ENCODE measurements at places on chromosomes 11 and 22.
A peak's percentile ranks its signal among the peaks of the same experiment; 100 is the strongest.

- DNase-seq, result no peak
Measured at GRCh38 chr11:39725081-39725480, 1734.4 kb downstream of the LRRC4C start.

DNA sequence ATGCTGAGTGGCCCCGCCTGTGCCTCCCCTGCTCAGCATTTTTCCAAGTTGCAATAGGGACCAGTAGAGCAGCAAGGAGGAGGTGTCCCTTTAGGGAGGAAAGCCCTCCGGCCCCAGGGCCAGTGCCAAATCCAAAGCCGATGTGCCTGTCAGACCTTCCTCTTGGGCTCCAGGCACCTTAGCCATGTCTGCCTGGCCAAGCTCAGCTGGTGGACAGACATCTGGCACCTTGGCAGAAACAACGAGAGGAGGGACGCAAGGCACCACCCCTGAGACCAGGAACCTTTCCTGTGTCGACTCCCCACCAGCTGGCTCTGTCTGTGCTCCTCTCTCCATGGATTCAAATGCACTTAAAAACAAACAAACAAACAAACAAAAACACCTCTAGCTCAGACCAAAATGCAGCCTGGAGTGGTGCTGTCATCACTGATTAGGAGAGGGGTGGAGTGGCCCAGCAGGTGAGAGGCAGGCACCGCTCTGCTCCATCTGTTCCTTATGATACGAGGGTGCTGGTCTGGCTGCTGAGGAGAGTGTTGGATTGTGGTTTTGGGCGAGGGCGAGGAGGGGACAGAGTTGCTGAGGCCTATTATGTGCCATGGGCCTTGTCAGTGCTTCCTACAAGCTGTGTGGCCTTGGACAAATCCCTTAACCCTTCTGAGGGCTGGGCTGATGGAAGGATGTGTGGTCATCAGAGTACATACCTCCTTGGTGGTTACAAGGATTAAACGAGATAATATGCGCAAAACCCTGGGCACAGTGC, 46.2 kb downstream of the TP53I11 start:
- DNase-seq, result no peak

DNA sequence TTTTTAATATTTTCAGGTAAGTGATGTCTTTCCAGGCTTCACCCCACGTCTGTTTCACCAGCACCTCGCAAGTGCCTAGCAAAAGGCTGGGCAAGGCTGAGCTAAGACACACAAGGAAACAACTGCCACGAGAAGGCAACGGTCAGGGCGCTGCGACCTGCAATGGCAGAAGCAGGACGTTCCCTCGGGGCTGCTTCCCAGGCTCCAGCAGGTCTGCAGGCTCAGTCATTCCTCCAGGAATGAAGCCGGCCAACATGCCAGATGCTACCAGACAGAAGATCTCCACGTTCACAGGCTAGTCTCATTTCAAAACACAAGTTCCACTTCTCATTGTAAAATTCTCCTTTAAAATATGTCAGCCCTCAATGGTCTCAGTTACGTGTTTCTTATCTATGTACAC, 45.5 kb downstream of the CELSR1 start:
- peak; percentile 59 for DNase-seq

- no peak for DNase-seq
Measured at GRCh38 chr22:39940757-39941305, 19.4 kb upstream of the TMA7B start.

GRCh38 chr22:42799461-42800405, 57.3 kb downstream of the ARFGAP3 start:
- peak; percentile 19 for DNase-seq

DNA sequence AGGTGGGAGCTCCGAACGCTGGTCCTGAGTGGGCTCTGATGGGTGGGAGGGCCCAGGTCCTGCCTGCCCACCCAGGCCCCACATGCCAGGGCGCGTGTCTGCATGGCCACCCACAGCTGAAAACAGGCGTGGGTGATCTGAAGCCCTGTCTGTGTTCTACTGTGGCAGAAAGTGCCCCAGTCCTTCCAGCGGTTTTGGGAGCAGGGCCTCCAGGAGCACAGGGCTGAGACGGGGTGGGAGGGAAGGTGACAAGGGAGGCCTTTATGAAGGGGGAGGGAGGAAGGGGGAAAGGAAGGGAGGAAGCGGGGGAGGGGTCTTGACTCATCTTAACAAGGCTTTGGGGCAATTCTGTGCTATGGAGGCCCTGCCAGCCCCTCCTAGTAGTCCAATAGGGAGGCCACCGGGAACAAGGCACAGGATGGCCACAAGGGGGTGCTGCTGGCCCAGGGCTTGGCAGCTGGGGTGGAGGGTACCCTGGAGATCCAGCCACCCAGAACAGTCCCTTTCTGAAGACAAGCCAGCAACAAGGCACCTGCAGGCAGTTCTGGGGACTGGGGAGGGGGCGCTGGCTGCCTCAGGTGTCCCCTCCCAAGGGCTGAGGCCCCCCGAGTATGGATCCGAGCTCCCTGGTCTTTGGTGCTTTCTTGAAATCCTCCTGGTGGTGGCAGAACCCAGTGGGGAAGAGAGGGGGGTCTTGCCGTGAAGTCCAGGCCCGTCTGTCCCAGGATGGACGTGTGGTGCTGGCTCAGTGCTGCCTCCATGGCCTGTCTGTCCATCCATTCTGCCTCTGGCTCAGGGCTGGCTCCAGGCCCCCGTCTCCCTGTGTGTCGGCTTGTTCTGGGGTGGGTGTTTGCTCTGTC, 6.3 kb upstream of the FADS3 start:
- peak; percentile 56 for DNase-seq

DNA sequence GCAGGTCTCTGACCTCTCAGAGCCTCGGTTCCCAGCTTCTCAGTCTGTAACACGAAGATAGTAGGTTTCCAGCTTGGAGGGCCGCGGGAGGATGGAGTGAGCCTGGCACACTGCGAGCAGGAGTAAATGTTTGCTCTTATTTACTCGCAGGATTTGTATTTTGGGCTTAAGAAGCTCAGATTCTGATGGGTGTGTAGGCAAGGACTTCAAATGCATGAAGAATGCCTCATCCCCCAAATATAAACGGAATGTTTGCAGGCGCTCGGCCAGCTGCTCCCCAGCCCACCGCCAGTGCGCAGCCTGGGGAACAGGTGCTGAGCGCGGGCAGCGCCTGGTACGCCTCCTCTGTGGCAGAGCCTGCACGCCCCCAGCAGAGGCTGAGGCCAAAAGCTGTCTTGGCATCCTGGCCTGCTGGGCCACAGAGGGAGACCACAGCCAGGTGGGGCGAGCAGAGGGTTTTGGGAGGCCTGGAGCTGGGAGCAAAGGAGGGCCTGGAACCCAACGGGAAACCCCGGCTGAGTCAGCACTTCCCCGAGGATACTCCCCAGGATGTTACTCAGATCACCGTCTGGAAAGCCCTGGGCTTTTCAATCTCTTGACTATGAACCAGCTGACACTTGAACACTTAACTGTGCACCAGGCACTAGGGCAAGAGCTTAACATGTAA, 9.4 kb downstream of the EHD1 start:
- no peak for DNase-seq

DNA sequence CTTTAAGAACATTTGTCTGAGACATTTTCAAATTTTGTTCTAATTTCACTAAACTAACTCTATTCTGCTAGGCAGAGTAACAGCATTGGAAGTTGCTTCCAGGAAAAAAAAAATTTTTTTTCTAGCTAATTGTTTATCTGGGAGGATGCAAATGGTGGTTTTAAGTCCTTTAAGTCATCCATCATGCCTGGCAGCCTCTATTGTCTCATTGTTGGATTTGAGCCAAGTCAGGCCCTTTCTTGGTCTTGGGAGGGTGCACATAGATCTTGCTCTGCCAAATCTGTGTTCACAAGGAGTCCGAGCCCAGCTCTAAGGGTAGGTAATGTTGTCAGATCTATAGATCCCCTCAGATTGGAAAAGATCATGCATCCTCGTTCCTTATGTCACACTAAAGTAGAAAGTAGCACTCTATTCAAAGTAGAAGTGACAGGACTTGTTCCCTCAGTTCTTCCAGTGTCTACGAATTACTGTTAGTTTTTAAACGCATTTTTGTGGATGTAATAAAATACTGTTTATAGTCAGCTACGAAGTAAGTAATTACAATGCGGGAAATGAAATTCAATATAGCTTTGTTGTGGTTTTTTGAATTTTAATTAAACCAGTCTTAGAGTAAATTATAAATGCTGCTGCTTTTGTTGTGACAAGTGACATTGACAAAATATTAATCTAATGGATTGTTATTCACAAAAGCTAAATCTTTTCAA, 166.0 kb upstream of the RASSF10 start:
- DNase-seq, result no peak

GRCh38 chr11:2393941-2394817, 6.4 kb upstream of the TSSC4 start:
- no peak for DNase-seq

DNA sequence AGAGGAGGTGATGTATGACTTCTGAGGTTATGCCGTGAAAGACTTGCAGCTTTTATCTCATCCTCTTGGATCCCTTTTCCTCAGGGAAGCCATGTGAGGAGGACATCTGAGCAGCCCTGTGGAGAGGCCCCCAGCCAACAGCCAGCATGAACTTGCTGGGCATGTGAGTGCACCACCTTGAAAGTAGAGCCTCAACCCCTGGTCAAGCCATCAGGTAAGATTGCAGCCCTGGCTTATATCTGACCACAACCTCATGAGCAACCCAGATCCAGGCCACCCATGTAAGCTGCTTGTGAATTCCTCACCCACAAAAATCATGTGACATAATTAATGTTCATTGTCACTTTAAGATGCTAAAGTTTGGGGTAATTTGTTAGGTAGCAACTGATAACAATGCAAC, 121.0 kb downstream of the MIAT start:
- no peak for DNase-seq

- no peak for DNase-seq
Measured at GRCh38 chr11:118411530-118411929, 10.1 kb downstream of the ATP5MG start.

DNA sequence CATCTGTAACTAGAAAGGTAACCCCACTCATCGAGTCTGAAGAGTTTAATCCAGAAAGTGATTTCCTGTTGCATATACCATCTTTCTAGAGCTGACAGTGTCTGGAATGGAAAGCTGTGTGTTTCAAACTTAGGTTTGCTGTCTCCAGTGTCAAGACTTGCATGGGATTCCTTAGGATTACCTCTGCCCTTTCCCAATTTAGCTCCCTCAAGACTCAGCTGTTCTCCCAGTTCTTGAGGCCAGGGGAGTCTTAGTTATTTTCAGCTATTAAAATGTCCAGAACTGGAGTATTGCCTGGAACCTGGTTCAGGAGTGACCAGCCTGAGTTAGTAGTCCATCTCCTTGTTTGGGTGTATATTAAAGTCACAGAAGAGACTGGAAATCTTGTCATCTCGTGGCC, 25.0 kb upstream of the LDHA start:
- no peak for DNase-seq

DNA sequence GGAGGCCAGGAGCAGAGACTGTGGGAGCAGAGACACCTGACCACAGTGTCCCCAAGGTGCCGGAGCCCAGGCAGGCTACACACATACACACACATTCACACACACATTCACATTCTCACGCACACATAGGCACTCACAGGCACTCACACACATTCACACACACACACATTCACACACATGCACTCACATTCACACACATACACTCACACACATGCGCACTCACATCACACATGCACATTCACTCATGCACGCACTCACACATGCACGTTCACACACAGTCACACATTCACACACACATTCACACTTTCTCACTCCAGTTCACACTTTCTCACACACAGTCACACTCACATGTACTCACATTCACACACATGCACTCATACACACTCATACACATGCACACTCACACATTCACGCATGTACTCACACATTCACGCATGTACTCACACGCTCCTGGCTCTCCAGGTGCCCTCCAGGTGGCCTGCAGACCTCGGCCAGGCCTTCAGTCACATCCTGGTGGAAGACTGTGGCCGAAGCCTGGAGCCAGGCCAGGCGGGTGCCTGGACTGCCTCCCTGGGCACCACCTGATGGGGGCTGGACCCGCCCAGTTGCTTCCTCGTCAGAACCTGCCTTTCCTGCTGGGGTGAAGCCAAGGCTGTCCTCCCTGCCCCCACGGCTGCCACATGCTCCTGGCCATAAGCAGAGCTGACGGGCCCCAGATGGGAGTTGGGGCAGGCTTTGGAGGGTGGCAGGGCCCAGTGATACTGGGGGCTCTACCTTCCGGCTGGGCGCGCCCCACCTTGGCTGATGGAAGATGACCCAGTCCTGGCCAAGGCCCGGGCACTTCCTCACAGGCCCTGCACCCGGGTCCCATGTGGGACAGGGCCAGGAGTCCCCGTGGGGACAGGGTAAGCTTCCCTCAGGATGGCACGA, 89.5 kb downstream of the WNT7B start:
- peak; percentile 92 for DNase-seq

GRCh38 chr11:94780432-94780831, 12.3 kb downstream of the AMOTL1 start:
- no peak for DNase-seq

DNA sequence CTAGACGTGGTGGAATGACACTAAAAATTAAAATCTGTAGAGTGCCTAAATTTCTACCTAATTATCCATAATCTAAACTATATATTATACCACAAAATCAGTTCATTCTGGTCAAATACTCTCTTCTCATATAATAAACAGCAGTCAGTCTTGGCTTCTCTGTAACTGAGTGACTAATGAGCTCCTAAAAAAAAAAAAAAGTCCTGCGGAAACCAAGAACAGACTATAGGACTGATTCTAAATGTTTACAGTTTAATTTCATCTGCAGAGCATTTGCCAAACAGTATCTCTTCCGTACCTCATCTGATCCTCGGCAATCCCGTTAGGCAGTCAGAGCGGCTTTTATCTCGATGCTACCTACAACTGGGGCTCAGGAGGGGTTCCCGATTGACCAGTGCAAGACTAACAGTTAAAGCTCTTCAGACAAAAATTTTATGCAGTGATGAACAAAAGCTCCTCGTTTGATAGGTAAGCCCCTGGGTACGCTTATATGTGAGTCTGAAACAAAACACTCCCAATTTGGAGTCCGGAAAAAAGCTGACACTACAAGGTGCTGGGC, 686 bp downstream of the KIF18A start:
- no peak for DNase-seq

DNA sequence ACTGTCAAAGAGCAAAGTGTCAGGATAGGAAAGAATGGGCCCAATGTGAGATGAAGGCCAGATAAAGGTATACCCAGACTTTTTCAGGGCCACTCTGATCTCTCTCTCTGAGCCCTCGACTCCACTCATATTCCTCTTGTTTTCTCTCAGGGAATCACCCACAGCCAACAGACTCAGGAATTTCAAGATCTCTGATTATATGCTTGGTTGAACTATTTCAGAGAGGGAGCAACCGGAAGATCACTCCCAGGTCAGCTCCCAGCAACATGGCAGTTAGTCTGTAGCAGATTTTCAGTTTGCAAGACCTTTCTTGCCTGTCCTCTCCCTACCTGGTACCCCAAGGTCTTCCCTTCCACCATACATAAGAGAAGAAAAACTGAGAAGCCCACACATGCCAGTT, 102.5 kb downstream of the C11orf58 start:
- DNase-seq, result no peak

DNA sequence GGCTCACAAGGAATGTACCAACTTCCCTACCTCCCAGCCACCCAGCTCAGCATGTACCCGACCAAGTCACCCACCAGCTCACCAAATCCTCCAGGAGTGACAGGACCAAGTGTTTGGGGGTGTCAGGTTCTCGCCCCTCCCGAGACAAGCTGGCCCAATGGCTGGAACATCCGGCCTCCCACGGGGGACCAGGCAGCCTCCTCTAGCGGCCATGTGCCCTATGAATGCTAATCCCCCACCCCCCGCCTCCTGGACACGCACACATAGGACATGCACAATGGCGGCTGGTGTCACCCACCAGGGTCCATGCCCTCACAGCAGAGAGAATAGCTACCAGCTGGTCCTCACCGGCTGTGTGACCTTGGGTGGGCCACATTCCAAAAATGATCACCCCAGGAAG, 151.0 kb downstream of the MN1 start:
- no peak for DNase-seq

Data from breast epithelium (tissue), 4 donors.